SJSA1 (cell line): ENCODE measurements at places on chromosomes 13 and 19. TPM values are rescaled to one million over a fixed set of nuclear protein-coding genes. Genes with fewer than 3 reads are reported as not detected.

DNA sequence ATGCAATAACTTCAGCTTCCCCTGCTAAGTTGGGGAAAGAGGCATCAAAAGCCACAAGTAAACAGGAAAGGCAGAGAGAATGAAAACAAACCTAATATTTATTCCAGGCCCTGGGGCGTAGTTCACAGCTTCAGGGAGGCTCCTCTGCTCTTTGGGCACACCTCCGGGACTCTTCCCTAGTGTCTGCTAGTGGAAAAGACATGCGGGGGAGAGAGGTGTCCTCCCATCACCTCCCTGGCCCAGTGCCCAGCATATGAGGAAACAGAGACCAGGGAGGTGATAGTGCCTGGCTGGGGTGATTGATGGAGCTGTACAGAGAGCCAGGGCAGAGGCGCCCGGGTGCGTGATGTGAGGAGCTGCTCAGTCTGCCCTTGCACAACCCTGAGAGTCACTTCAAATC lies 71.0 kb downstream of the RASL11A start:
- H3K36me3 ChIP-seq, result no peaks in the 10 kb centered on the region
- no peaks in the 10 kb centered on the region for H3K27me3 ChIP-seq
- H3K4me1 ChIP-seq, result peaks cover 9% of the 10 kb centered on the region
- H3K27ac ChIP-seq, result no peak overlapping the region
- no peak overlapping the region for H3K4me3 ChIP-seq

DNA sequence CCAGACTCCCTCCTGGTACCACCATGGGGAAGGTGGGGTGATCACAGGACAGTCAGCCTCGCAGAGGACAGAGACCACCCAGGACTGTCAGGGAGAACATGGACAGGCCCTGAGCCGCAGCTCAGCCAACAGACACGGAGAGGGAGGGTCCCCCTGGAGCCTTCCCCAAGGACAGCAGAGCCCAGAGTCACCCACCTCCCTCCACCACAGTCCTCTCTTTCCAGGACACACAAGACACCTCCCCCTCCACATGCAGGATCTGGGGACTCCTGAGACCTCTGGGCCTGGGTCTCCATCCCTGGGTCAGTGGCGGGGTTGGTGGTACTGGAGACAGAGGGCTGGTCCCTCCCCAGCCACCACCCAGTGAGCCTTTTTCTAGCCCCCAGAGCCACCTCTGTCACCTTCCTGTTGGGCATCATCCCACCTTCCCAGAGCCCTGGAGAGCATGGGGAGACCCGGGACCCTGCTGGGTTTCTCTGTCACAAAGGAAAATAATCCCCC lies 505 bp upstream of the CEACAM5 start:
- peaks cover 21% of the 10 kb centered on the region; the same call in 1 of the 2 replicates for H3K27me3 ChIP-seq
- H3K4me3 ChIP-seq, result no peak overlapping the region
- no peaks in the 10 kb centered on the region for H3K36me3 ChIP-seq
- no peak for DNase-seq
- no peak overlapping the region for H3K27ac ChIP-seq
- H3K4me1 ChIP-seq, result no peaks in the 10 kb centered on the region

The SIAH3 gene
- 0.08 TPM in 1 of 2 replicates, not detected in the other for total RNA-seq

GRCh38 chr19:4606921-4607678 lies 32.2 kb upstream of the TNFAIP8L1 start:
- DNase-seq, result no peak
- no peaks in the 10 kb centered on the region for H3K36me3 ChIP-seq
- no peak overlapping the region for H3K27ac ChIP-seq
- H3K27me3 ChIP-seq, result peaks cover 35% of the 10 kb centered on the region

GRCh38 chr19:10085641-10086590 lies at the start of gene SHFL:
Gene SHFL, plus strand, starts transcription at chr19:10086317. Its CDS starts 111 bp downstream, at chr19:10086428.
- H3K36me3 ChIP-seq, result peaks cover 13% of the 10 kb centered on the region
- no peaks in the 10 kb centered on the region for H3K27me3 ChIP-seq
- DNase-seq, result peak; percentile 73
- peak within 1 kb of the TSS; percentile 15; the same call in 1 of the 2 replicates for H3K27ac ChIP-seq
- H3K4me1 ChIP-seq, result 0 out of 2 replicates have a peak, but pooled peaks cover 10% of the 10 kb centered on the region

- H3K4me3 ChIP-seq, result no peak overlapping the region
- H3K27me3 ChIP-seq, result peaks cover 63% of the 10 kb centered on the region
- H3K27ac ChIP-seq, result no peak overlapping the region
Observed at GRCh38 chr19:50433201-50434180, 799 bp downstream of the MYBPC2 start.

DNA sequence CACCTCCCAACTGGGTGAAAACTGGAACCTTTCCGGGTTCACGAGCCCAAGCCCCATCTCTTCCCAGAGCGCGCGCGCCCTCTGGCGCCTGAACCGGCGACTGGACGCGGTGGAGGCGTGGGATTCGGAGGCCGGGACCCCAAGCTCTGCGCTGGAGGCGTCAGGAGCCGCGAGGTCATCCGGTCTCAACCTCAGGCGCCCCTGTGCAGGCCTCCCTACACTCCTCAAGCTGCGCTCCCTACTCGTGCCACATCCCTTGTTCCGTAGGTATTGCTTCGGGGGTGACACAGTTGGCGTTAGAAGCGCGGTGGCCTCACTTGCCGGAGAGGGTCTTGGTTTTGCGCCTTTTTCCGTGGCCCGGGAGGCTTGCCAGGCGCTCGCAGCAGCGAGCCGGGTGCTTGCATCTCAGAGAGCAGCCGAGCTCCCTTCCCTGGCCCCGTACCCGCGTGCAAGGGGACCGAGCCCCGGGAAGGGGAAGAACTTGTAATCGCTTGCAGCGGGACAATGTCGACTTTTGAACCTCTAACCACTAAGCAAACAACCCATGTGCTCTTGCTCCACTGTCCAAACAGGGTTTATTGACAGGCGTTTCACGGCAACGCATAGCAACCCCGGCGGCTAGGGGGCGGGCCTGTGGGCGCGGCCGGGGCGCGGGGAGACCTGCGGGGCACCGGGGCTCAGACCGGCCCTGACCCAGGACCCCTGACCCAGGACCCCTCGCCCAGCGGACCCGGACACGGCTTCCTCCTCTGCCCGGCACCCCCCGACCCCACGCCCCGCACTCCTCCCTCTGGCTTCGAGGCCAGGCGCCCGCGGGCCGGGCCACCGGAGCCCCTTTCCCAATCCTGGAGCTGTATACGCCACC lies 8.5 kb downstream of the CDX2 start:
- no peaks in the 10 kb centered on the region for H3K36me3 ChIP-seq
- peaks cover 59% of the 10 kb centered on the region for H3K27me3 ChIP-seq
- DNase-seq, result no peak
- peaks cover 7% of the 10 kb centered on the region; the same call in 1 of the 2 replicates for H3K4me1 ChIP-seq
- no peak overlapping the region for H3K4me3 ChIP-seq

GRCh38 chr19:41327076-41327575 lies 17.2 kb downstream of the CCDC97 start:
- peak overlapping the region; percentile 93 for H3K27ac ChIP-seq
- DNase-seq, result no peak
- H3K27me3 ChIP-seq, result no peaks in the 10 kb centered on the region
- H3K36me3 ChIP-seq, result peaks cover 71% of the 10 kb centered on the region

The OR7D2 gene
- total RNA-seq, result 0.03 TPM in 1 of 2 replicates, not detected in the other

The ZNF442 gene
- total RNA-seq, result 1.1 and 1.2 TPM in 2 replicates

The WDR87 gene
- total RNA-seq, result 0.03 TPM in 1 of 2 replicates, not detected in the other

The PDE4A gene
- total RNA-seq, result 6.9 and 11.5 TPM in 2 replicates

- H3K27ac ChIP-seq, result no peak overlapping the region
- no peaks in the 10 kb centered on the region; the same call in 1 of the 2 replicates for H3K36me3 ChIP-seq
- no peaks in the 10 kb centered on the region for H3K27me3 ChIP-seq
- H3K4me3 ChIP-seq, result no peak overlapping the region
Observed at GRCh38 chr13:32237681-32238080, 77.5 kb downstream of the ZAR1L start.

DNA sequence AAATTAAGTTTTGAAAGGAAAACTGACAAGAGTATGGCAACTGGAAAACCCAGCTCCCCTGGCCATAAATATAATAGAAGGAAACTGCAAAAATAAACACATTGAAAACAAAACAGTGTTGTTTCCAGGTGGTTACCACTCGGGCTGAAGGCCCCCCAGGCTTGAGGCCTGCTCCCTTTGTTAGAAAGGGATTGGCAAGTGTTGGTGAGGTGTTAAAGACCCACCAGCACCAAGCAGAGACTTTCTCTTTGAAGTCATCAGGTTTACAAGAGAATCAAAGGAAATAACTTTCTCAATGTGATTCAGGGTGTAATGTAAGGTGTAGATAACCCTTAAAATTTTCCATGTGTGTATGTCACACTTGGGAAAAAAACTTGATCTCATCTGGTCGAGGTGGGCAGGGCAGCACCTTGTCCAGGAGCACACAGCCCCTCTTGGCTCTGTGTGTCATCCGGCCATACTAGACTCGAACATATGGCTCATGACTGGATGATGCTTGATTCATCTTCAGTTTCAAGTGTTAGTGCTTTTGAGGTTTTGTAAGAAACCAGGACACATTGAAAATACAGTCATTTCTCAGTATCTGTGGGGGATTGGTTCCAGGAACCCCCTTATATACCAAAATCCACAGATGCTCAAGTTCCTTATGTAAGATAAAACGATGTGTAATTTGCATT lies 7.8 kb downstream of the ACTN4 start:
- no peaks in the 10 kb centered on the region for H3K27me3 ChIP-seq
- H3K27ac ChIP-seq, result peak overlapping the region; percentile 99
- H3K36me3 ChIP-seq, result peaks cover 72% of the 10 kb centered on the region
- no peak for DNase-seq

The ONECUT3 gene
- not detected in 2 replicates for total RNA-seq

The PGLYRP2 gene
- total RNA-seq, result not detected in 2 replicates

DNA sequence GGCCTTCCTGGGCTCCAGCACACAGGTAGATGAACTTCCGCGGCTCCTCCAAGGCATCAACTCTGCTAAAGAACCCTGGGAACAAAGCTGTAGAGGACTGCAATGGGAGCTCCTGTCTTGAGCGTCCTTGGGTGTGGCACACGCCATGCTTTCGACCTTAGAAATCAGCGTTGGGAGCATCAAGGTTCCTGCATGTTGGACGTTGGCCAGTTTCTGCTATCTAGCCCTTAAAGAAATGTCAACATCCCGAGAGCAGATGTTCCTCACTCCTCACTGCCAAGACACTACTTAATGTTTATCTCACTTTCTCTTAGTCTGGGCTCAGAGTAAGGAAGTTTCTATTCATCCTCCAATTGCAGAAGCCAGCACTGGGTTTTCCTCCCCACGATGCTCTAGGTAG lies 70.6 kb upstream of the MEDAG start:
- H3K27me3 ChIP-seq, result no peaks in the 10 kb centered on the region
- peaks cover 18% of the 10 kb centered on the region for H3K4me1 ChIP-seq
- no peak overlapping the region for H3K4me3 ChIP-seq

DNA sequence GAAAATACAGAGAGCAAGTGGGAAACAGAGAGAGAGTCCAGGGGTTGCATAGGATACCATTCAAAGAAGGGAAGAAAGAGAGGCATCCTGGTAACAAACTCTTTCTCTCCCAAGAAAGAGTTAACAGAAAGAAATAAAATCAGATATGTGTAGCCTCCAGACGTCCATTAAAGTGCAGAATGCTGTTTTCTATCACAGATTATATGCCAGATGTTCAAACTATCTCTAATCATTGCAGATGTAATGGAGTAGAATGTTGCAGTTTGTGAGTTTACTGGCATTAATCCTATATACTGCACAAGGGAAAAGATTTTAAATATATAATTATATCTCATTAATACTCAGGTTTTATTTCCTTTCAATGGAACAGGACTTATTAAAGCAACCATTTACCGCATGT lies 369.4 kb downstream of the ZNF536 start:
- DNase-seq, result no peak
- no peak overlapping the region for H3K4me3 ChIP-seq
- no peaks in the 10 kb centered on the region for H3K27me3 ChIP-seq
- H3K4me1 ChIP-seq, result no peaks in the 10 kb centered on the region

DNA sequence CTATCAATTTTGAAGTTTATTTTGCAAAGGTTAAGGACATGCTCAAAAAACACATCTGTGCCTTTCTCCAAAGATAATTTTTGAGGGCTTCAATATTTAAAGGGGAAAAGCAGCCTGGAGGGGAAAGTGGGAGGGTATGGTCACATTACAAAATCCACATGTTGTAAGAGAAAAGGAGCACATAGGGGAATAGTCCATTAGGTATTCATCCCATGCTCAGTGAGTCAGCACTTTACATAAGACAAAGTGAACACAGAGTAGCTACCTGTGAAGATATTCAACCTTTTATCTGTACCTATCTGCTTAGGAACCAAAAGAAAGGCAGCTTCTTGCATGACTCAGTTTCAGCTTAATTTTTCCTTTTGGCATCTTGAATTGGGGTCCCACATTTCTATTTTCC lies 932.0 kb downstream of the SLITRK6 start:
- H3K36me3 ChIP-seq, result no peaks in the 10 kb centered on the region
- H3K27me3 ChIP-seq, result no peaks in the 10 kb centered on the region
- no peaks in the 10 kb centered on the region for H3K4me1 ChIP-seq

DNA sequence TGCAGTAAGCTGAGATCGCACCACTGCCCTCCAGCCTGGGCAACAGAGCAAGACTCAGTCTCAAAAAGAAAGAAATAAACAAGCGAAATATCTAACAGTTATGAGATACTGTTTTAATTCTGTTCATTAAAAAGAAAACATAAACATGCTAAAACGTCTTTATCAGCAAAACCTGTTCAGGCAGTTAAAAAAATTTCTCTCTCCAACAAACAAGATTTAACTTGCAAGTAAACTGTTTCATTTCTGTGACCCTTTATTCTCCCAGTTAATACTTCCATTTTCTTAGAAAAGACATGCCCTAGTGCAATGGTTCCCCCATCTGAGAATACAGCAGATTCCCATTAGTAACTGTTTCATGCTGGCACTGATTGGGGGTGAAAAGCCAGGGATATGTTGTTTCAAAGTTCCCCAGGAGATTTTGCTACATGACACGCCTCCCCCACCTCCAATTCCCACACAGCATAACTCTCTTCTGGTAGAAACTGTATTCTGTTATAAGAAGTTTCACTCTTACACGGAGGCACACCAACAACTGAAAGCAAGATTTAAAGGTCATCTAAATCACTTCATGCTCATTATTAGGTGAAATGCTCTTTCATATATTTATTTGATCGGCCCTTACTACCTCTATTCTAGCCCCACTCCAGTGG lies 24.4 kb downstream of the ELF1 start:
- no peak for DNase-seq
- H3K27ac ChIP-seq, result no peak overlapping the region
- H3K36me3 ChIP-seq, result 0 out of 2 replicates have a peak, but pooled peaks cover 3% of the 10 kb centered on the region
- no peaks in the 10 kb centered on the region for H3K4me1 ChIP-seq

DNA sequence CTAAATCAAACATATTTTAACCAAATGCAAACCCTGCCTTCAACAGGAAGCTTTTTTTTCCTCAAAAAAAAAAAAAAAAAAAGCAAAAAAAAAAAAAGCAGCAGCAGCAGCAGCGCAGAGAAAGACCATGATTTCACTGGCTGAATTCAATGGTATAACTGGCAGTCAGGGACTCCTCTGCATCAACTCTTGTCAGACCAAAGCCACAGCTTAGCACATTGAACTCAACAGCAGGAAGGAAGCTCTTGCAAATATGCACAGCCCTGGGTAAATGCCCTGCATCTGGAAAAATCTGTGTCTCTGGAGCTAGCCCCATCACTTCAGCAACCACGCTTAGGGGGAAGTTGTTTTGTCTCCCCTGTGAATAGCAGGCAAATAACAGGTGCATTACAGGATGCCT lies 17.6 kb upstream of the DHRS12 start:
- H3K36me3 ChIP-seq, result no peaks in the 10 kb centered on the region
- DNase-seq, result no peak
- no peak overlapping the region for H3K4me3 ChIP-seq
- peaks cover 8% of the 10 kb centered on the region; the same call in 1 of the 2 replicates for H3K4me1 ChIP-seq
